ENCODE measurements at places on chromosomes 16 and 17.

DNA sequence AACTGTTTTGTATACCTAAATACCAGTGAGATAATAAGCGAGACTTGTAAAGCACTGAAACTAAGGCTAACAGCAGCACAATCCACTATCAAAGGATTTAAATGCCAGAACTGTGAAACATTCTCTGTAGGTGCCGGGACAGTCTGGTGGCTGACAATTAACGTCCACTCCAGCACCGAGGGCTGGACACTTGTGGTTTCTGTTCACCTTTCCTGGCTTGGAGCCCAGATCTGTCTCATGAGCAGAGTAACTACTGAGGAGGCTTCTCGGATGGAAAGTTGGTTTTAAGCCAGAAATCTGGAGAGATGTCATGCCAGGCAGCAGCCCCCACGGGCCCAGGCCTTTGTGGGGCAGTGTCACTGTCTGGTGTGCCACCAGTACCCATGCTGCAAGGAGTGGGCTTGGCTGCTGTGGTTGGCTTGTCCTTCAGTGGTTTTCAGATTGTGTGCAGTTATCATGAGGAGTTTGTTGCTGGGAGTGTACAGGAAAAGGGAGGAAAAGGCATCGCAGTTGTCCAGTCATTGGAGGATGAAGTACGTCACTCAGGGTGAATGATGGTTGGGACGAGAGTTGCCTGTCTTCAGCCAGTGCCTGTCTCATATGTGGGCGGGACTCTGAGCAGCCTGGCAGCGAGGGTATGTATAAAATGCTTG is 35.5 kb downstream of the UBN1 start:
- no peak for DNase-seq

DNA sequence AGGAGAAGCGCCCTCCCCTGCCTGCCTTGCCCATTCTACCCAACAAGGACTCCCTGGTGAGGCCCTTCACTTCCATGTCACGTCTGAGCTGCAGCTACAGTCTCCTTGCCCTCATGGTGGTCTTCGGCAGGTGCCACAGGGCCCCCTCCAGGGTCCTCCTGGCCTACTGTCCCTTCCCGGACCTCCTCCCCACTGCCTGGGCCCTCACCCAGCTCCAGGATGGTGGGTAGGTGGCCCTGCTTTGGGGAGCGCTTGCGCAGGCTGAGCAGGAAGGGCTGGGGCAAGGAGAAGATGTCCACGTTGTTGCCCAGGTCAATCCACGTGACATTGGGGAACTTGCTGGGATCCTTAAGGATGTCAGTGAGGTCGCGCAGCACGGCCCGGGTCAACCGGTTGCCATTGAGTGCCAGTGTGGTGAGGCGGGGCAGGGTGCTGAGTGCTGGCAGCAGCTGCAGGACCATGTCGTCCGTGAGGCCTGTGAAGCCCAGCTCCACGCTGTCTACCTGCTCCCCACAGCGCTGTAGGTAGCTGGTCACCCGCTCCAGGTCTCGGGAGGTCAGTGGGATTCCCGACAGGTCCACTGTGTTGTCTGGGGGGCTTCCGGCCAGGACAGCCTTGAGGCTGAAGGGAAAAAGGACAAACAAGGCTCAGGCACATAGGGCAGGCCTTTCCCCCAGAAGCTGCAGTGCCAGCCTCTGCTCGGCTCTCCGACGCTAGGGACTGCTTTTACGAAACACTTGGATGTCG is 28.3 kb downstream of the TRPV2 start:
- no peak for DNase-seq

DNA sequence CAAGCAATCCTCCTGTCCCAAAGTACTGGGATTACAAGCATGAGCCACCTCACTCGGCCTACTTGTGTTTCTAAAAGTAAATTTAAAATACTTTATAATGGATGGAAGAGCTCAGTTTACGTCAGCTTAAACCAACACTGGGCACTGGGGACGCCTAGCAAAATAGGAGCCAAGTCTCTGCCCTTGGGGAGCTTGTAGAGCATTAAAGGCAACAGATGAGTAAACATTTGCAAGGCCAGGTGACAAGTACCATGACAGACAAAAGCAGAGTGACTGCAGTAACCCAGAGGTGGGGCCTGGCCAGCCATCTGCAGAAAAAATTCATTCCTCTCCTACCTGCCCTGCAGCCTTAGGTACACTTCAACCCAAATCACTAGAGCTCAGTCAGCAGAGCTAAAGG is 12.1 kb upstream of the NLK start:
- no peak for DNase-seq

- no peak for DNase-seq
Measured at GRCh38 chr17:2262135-2262587, 41.4 kb downstream of the SMG6 start.

DNA sequence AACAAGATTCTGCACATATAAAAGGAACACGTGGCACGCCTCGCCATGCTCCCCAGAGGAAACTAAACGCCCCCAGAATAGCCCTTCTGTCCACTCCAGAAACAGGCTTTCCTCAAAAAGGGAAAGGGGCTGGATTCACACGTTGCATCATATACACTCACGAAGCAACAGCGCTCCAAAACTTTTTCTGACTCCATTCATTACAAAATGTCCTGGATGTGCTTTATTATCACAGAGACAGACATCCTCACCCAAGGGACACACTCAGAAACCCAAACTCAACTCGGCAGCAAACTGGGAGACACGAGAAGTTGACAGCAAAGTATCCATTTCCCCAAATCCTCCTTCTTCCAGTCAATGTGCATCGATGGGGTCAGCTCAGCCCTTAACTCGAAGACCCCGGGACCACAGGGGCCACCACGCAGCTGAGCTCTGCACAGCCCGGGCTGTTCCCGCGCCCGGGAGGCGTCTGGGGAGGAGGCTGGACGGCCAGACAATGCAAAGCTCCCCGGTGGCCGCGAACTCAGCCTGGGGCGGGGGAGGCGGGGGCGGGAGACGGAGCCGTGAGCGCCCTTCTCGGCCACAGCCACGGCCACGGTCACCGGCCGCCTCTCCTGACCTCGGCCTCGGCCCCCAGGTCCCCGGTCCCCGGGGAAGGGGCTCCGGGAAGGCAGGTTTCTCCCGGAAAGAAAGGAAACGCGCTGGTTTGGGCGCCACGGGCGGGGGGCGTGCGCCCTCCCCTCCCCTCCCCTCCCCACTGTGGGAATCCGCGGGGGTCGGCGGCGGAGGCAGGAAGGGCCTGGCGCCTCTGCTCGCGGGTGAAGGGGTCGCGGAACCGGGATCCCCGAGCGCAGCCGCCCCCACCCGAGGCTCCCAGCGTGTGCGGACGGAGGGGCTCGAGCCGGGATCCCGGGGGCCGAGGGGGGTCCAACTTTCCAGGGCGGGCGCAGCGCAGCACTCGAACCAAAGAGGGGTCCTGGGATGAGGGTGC is 1.2 kb downstream of the NXN start:
- no peak for DNase-seq

DNA sequence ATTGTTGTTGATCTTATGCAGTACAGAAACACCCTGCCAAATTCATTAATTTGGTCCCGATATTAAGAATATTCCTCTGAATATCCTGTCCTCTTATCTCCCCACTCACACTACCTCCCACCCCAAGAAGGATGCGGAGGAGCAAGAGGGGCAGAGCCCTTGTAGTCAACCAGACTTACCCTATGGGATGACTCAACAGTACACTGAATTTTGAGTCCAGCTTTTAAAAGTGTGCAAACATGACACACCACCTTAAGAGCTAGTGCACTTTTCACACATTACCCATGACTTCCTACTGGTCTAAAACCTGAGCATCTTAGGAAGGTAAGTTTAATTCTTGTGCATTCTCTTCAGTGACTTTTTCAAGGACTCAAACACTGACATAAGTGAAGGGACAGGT is 9.5 kb downstream of the USP22 start:
- no peak for DNase-seq

DNA sequence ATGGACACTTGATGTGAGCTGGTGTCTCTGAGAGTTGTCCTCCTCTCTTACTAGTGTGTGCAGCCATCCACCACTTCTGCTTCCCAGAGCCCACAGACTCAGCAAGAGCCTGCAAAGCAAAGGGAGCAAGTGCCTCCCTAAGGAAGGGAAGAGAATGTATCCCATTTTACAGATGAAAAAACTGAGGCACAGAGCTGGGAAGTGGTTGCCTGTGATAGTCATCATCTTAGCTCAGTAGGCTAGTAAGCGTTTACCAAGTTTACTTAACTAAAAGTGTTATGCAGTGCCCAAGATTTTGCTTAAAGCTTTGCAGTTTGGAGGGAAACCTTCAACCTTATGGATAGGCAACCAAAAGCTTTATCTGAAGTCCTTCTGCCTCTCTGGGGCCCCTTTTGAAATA is 23.0 kb upstream of the EFCAB13 start:
- DNase-seq, result no peak

GRCh38 chr16:79691007-79691406 is 90.5 kb upstream of the MAF start:
- DNase-seq, result no peak

DNA sequence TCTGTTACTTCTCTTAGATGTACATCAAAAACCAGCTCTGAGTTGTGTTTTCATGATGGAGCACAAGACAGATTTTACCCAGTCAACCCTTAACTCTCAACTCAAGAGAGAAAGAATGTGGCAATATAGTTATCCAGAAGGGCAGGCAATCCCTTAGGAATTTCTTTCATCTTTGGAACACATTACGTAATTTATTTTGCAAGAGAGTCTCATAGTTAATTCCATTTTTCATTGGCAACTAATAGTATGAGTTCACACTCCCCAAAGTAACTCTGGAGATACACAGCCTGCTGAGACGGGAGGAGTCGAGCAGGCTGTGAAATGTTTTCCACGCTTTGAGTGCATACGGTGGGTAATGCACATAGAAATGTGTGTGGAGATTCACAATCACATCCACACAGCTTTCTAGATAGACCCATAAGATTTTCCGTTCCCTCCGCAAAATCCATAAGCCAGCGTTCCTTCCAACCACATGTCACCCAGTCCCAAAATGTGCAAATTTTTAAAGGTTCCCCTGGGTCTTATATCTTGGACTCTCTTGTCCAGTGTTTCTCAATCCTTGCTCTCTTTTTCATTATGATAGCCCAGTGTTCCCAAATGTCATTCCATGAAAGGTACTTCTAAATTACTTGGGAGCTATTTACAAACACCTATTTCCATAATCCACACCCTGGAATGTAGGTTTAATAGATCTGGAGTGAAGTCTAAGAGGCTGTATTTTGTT is 8.4 kb upstream of the CDRT4 start:
- DNase-seq, result no peak

- DNase-seq, result no peak
Measured at GRCh38 chr16:51875834-51876600, 670.9 kb downstream of the TOX3 start.

- DNase-seq, result peak; percentile 40
Measured at GRCh38 chr17:41965694-41966462, 717 bp upstream of the CNP start.

- DNase-seq, result no peak
Measured at GRCh38 chr16:68659412-68660358, 14.6 kb downstream of the CDH3 start.

GRCh38 chr17:40614431-40615067 is 33.1 kb downstream of the SMARCE1 start:
- no peak for DNase-seq

DNA sequence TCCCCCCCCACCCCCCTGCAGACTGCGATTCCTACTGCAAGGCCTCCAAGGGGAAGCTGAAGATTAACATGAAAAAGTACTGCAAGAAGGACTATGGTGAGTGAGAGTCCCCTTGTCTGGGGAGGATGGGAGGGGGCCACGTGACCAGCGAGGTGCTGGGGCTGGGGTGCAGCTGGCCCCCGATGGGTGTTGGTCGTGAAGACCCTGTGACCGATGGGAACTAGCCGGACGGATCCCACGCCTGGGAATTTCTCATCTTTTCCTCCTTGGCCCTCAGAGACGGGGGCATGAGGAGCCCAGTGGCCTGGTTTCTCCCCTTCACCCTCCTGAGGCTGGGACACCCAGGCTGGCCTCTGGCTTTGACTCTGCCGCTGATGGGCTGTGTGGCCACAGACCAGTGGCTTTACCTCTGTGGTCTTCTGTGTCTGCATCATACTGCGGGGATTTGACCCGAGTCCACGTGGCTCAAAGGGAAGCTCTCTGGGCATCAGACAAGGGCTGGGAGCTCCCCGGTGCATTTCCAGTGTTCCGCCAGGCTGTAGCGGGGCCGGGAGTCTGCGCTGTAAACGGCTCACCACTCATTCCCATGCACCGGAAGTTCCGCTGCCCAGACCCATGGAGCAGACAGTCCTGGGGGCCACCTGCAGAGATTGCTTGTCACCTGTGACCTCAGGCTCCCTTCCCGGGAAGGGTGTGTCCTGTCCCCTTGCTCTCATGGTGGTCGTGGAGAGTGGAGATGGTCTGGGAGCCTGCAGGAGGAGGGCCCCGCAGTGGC is 200.0 kb downstream of the NTN1 start:
- no peak for DNase-seq

GRCh38 chr16:86680162-86680561 is 101.8 kb downstream of the FOXL1 start:
- no peak for DNase-seq

GRCh38 chr17:5962371-5962770 is 107.8 kb upstream of the WSCD1 start:
- DNase-seq, result no peak

- DNase-seq, result no peak
Measured at GRCh38 chr17:33038740-33039139, 47.1 kb downstream of the SPACA3 start.

GRCh38 chr16:57526498-57526897 is 9.9 kb downstream of the CCDC102A start:
- DNase-seq, result no peak

GRCh38 chr17:47685556-47686275 is 8.2 kb upstream of the TBKBP1 start:
- DNase-seq, result no peak

DNA sequence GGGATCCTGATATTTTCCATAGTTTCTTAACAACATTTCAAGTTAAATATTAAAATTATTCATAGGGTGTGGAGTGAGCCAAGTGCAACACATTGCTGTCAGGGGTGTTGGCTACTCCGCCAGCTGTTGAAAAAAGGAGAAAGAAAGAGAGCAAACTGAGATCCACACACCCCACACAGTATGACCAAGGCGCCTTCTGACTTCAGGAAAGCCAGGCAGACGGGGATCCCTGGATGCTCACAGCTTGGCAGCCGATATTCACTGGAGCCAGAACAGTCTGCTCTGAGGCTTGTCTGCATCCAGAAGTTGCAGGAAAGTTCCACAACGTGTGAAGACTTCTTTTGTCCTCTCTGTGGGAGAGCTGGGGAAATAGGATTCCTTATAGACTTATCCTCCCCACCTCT is 9.3 kb downstream of the CHD9NB start:
- DNase-seq, result no peak

GRCh38 chr17:3772764-3773163 is 28.2 kb downstream of the ITGAE start:
- no peak for DNase-seq

All from T-helper 17 cell (primary cell).